ENCODE measurements at places on chromosomes 12 and 14. TPM values are rescaled to one million over a fixed set of nuclear protein-coding genes. Genes with fewer than 3 reads are reported as not detected.

DNA sequence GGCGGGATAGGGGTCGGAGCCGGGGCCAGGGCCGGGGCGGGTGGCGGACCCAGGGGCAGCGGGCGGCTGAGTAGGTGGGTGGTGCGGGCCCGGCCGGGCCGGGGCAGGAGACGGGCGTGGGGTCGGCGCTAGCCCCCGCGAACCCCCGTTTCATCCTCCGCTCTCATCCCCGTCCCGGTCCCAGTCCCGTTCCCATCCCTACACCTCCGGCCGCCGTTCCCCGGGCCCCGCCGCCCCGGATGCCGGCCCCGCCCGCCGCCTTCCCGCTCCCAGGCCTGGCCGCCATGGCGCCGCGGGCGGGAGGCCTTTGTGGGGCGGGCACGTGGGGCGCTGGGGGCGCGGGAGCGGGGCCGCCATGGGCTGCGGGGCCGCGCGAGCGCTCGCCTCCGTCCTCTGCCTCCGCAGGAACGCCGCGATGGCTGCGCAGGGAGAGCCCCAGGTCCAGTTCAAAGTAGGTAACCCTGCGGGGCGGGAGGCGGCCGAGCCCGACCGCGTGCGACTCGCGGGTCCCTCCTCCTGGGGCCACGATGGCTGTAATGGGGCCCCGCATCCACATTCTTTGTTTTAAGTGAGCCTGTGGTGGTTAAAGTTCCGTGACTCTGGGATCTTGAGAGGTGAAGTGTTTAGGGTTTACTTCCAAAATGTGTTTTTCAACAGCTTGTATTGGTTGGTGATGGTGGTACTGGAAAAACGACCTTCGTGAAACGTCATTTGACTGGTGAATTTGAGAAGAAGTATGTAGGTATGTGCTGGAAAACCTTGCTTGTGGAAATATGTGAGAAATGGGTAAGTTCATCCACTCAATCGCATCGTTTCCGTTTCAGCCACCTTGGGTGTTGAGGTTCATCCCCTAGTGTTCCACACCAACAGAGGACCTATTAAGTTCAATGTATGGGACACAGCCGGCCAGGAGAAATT, 572 bp downstream of the RAN start:
- H3K4me1 ChIP-seq, result peaks cover 3% of the 10 kb centered on the region
- peaks cover 2% of the 10 kb centered on the region for H3K36me3 ChIP-seq
- H3K27ac ChIP-seq, result peak overlapping the region; percentile 7
- no peaks in the 10 kb centered on the region for H3K27me3 ChIP-seq
- DNase-seq, result peak; percentile 82

DNA sequence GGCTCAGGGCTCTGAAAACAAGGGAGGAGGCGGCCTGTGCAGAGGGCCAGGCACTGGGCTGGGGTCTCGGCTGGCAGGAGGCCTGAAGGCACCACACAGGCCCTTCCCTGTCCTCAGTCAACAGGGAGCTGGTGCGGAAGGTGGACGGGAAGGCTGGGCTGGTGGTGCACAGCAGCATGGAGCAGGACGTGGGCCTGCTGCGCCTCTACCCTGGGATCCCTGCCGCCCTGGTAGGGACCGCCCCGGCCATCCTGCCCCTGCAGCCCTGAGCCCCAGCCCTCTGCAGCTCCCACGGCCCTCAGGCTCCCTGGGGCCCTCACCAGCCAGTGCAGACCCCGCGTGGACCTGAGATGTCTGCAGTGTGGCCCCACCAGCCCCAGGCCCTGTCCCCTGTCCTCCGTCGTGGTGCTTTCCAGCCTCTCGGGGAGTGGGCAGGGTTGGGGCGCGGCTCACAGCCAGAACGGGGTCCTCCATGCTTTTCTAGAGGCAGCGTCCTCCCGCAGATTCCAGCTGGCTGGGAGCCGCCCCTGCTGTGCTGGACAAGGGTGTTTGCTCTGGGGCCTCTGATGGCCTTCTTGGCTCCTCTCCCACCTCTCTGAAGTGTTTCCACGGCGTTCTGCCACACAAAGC, 18.1 kb downstream of the ASPG start:
- no peak overlapping the region for H3K4me3 ChIP-seq
- no peaks in the 10 kb centered on the region for H3K4me1 ChIP-seq
- H3K27me3 ChIP-seq, result no peaks in the 10 kb centered on the region
- no peaks in the 10 kb centered on the region for H3K36me3 ChIP-seq
- H3K27ac ChIP-seq, result no peak overlapping the region

DNA sequence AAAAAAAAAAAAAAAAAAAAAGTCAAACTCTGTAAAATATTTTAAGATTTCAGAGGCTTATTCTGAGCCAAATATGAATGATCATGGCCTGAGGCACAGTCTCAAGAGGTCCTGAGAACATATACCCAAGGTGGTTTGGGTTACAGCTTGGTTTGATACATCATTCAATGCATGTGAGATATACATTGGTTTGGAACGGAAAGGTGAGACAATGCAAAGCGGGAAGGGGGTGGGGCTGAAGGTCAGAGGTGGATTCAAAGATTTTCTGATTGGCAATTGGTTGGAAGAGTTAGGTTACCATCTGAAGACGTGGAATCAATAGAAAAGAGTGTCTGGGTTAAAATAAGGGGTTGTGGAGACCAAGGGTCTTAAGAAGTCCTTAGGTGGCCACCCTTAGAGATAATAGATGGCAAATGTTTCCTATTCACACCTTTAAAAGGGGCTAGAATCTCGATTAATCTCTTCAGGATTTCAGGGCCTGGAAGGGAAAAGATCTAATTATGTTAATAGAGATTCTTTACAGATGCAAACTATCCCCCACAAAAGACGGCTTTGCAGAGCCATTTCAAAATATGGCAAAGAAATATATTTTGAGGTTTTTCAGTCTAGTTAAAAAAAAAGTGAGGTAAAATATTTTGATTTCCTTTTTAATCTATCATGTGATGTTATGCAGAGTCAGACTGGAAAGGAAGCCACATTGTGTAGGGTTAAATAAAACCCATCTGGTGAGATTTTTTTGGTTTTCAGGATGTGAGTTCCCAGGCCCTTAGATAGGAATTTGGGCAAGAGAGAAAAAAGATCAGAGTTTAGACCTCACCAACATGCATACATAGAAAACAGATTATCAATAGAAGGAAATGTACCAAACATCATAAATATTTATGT, 173.8 kb upstream of the CNOT2 start:
- H3K4me3 ChIP-seq, result no peak overlapping the region
- no peaks in the 10 kb centered on the region for H3K4me1 ChIP-seq
- H3K27me3 ChIP-seq, result no peaks in the 10 kb centered on the region
- H3K36me3 ChIP-seq, result no peaks in the 10 kb centered on the region

DNA sequence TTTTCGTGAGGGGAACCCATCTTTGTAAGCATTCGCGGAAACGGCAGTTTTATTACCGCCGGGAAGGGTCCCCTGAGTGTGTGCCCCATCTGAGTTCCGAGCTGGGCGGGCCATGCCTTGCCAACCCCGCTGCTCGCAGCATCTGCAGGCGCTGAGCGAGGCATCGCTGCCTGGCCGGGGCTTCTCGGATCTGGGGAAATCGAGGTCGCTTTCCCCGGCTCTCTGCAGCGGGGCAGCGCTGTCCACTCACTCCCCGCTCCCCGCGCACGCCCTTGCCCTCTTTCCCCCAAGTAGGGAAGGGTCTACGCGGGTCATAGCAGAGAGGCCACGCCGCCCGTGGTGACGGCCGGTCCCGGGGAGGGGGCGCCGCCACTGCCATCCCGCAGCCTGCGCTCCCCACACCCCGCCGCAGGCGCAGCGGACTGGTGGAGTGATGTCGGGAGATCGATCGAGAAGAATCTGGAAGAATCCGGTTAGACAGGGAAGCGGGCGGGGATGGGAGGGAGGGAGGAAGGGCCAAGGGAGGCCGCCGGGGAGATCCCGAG, 507 bp upstream of the FKBP4 start:
- H3K27ac ChIP-seq, result peak overlapping the region; percentile 4
- no peaks in the 10 kb centered on the region for H3K27me3 ChIP-seq
- peaks cover 3% of the 10 kb centered on the region for H3K4me1 ChIP-seq
- no peak for DNase-seq
- peak overlapping the region; percentile 32 for H3K4me3 ChIP-seq

Gene OTOGL
- 0.54 TPM for total RNA-seq

DNA sequence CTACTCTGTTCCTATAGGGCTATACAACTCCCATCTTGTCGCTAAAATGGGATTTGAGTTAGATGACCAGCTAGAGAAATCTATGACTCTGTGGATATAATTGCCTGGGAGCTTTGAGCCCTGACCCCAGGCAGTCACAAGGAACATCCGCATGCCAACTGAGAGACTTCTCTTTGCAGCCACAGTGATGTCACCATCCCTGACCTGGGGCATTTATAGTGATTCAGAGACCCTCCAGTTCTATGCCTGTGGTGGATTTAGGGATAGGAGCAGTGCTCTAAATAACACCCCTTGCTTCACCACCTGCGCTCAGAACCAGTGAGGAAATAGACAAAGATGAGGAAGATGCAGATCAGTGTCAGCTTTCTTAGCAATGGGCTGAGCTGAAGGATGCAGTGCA, 86.2 kb downstream of the RIN3 start:
- no peaks in the 10 kb centered on the region for H3K36me3 ChIP-seq
- peaks cover 3% of the 10 kb centered on the region for H3K4me1 ChIP-seq

Gene BEGAIN
- total RNA-seq, result 2.6 TPM

GRCh38 chr12:54704202-54704601, 56.0 kb upstream of the DCD start:
- no peaks in the 10 kb centered on the region for H3K4me1 ChIP-seq
- no peak overlapping the region for H3K27ac ChIP-seq
- no peaks in the 10 kb centered on the region for H3K27me3 ChIP-seq
- no peaks in the 10 kb centered on the region for H3K36me3 ChIP-seq

Gene KRT72
- not detected for total RNA-seq

DNA sequence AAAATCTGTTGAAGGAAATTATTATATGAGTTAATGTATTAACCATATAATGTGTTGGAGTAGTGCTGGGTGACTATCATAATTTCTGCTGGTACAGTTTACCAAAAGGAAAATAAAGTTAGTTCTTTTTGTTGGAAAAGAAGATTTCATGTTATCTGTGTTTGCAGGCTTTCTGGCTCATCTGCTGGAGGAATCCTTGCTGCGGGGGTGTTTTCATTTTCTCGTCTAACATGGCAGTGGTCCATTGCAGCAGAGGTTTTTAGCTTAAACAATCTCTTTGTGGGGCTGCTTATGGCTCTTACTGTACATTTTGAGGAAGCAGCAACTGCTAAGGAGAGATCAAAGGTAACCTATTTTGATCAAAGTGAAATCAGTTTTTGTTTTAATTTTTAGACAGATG, 24.1 kb downstream of the TMEM260 start:
- no peaks in the 10 kb centered on the region for H3K36me3 ChIP-seq
- H3K27me3 ChIP-seq, result no peaks in the 10 kb centered on the region
- H3K4me3 ChIP-seq, result no peak overlapping the region
- H3K27ac ChIP-seq, result no peak overlapping the region

DNA sequence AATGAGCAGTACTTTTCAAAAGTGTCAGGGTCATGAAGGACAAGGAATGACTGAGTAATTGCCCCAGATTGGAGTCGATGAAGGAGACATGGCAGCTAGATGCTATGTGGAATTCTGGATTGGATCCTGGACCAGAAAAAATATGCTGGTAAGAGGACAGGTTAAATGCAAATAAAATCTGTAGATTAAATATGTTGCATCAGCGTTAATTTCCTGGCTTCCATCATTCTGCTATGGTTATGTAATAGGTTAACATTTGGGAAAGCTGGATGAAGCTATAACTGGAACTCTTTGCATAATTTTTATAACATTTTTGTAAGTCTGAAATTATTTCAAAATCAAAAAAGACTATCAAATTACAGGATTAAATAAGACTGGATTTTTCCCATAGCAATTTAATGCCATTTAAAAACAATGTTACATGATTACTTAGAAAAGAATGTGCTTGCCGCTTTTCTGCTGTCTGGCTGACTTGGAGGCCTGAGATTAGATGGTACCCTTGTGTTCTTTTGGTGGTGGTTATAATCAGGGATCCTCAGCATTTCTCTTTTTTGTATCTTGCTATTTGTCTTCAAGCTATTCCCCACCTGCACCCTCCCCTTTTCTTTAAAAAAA, 65.1 kb downstream of the FBXW8 start:
- no peak overlapping the region for H3K4me3 ChIP-seq
- no peaks in the 10 kb centered on the region for H3K27me3 ChIP-seq
- H3K27ac ChIP-seq, result no peak overlapping the region

GRCh38 chr12:86249851-86250250, 6.3 kb downstream of the MGAT4C start:
- H3K4me1 ChIP-seq, result no peaks in the 10 kb centered on the region
- no peak for DNase-seq
- no peak overlapping the region for H3K4me3 ChIP-seq
- no peaks in the 10 kb centered on the region for H3K36me3 ChIP-seq

DNA sequence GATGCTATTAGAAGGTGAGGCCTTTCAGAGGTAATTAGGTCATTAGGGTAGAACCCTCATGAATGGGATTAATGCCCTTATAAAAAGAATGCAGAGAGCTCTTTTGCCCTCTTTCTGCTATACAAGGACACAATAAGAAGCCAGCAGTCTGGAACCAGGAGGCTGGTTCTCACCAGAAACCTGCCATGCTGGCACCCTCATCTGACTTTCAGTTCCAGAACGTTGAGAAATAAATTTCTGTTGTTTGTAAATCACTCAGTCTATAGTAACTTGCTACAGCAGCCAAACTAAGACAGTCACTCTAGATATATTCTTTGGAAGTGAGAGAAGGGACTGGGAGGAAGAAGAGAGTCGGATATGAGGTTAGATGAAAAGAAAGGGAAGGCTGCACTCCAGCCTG, 125.0 kb upstream of the MYF6 start:
- no peaks in the 10 kb centered on the region for H3K36me3 ChIP-seq
- no peaks in the 10 kb centered on the region for H3K27me3 ChIP-seq
- no peak overlapping the region for H3K27ac ChIP-seq

DNA sequence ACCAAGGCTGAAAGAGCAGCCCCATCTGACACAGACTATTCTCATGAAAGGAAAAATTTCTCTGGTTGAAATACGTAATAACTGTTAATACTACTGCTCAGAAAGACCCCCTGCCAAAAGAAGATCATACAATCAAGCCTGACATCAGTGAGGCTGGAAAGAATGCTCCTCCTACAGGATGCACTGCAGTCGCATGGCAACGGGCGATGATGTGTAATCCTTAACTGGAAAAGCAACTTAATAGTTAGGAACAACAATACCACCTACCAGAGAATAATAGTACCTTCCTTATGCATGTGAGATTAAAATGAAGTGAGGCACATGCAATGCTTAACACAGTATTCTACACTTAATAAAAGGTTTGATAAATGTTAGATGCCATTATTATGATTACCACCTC, 1.2 kb upstream of the GOLGA5 start:
- H3K27ac ChIP-seq, result no peak overlapping the region
- H3K36me3 ChIP-seq, result peaks cover 6% of the 10 kb centered on the region
- DNase-seq, result no peak
- H3K27me3 ChIP-seq, result no peaks in the 10 kb centered on the region

DNA sequence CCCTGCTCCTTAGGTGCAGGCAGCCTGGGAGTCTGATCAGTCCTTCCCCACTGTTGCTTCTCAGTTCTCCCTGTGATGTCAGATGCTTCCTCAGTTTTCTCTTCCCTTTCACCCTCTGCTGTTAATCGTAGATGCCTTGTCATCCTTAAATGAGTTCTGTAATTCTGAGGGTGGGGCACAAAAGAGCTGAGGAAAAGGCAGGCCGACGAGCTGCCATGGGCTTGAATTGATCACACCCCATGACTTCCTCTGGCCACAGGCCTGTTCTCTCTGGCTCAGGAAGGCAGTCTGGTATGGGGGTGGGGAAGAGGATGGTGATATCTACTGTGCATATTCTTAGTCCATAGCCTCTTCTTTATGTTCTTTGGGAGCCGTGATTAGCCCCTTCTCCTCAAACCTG, 5.2 kb upstream of the AP1G2 start:
- no peak overlapping the region for H3K4me3 ChIP-seq
- no peaks in the 10 kb centered on the region for H3K36me3 ChIP-seq
- peak; percentile 69 for DNase-seq
- H3K4me1 ChIP-seq, result no peaks in the 10 kb centered on the region
- no peak overlapping the region for H3K27ac ChIP-seq

Gene CRADD
- total RNA-seq, result 20.5 TPM

Measured in aorta (tissue), 5 donors.